Central memory CD4-positive, alpha-beta T cell (primary cell): ENCODE measurements at places on chromosomes 16 and 17.

GRCh38 chr16:84853534-84853933 is 33.7 kb downstream of the CRISPLD2 start:
- DNase-seq: no peak

- no peak for DNase-seq
Observed at GRCh38 chr17:61335105-61335844, 64.4 kb upstream of the TBX2 start.

DNA sequence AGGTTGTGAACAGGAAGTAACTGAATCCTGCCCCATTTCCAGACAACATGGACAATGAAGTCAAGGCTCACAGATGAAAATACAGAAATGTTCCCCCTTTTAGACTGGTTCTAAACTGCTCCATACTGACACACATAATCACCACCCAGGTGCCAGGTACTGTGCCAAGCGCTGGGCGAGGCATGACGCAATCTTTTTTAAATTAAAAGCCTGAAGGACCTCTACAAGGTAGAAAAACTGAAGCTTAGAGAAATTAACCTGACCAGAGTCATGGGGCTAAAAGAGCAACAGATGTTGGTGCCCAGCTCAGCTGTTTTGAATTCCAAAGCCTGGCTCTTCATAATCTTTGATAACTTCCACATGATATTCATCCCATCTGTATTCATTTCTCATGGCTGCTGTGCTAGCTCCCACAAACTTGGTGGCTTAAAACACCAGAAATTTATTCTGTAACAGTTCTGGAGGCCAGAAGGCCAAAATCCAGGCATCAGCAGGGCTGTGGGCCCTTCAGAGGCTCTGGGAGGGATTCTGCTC is 4.9 kb upstream of the RAB11FIP4 start:
- DNase-seq: no peak

DNA sequence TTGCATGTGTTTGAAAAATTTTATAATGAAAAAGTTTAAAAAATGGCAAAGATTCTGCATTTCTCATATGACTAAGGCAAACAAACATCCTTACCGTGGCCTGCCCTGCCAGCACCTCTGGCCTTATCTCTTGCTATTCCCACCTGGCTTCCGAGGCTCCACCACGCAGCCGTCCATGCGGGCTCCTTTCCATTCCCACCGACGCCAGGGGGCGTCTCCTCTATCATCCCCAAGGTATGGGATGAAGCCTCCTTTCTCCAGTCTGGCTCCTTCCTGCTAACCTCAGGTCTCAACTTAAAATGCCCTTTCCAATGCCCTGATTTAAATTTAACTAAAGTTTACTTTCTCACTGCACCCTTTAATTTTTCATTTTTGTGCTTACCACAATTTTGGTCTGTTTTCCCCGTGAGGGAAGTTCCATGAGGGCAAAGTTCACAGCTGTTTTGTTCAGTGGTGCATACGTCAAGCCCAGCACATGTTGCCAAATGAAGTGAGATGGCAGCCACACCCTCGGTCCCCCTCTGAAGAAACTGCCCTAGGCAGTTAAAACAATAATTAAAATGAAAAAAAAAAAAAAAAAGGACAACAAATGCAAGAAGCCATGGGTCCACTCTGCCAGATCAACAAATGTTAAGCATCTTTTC is 13.3 kb upstream of the SDK2 start:
- DNase-seq: no peak

GRCh38 chr16:80938004-80938878 is 68.4 kb downstream of the CMC2 start:
- DNase-seq: no peak

GRCh38 chr16:82067042-82067803 is 32.2 kb downstream of the HSD17B2 start:
- no peak for DNase-seq

GRCh38 chr17:14296166-14296910 is 4.5 kb upstream of the HS3ST3B1 start:
- no peak for DNase-seq

- DNase-seq: no peak
Observed at GRCh38 chr16:50302472-50303005, 36.2 kb downstream of the ADCY7 start.

DNA sequence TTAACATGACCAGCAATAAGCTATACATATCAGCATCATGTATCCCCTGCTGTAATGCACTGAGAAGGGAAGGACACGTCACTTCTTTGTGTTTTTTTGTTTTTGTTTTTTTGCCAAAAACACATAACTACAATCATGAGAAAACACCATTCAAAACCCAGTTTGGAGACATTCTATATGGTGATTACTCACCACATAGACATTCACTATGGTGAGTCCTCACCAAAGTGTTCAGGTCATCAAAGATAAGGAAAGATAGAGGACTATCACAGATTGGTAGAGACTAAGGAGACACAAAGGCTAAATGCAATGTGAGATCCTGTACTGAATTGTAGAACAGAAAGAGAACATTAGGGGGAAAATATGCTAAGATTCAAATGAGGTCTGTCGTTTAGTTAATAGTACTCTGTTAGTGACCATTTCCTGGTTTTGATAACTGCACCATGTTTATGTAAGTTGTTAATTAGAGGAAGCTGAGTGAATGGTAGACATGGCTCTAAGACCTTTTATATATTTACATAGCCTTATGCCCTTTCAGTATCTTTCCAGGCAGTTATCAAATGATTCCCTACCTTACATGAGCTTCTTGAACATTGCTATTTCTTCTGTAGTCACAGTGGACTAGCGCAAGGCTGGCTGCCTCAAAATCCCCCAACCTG is 46.6 kb downstream of the PIK3R5 start:
- no peak for DNase-seq

DNA sequence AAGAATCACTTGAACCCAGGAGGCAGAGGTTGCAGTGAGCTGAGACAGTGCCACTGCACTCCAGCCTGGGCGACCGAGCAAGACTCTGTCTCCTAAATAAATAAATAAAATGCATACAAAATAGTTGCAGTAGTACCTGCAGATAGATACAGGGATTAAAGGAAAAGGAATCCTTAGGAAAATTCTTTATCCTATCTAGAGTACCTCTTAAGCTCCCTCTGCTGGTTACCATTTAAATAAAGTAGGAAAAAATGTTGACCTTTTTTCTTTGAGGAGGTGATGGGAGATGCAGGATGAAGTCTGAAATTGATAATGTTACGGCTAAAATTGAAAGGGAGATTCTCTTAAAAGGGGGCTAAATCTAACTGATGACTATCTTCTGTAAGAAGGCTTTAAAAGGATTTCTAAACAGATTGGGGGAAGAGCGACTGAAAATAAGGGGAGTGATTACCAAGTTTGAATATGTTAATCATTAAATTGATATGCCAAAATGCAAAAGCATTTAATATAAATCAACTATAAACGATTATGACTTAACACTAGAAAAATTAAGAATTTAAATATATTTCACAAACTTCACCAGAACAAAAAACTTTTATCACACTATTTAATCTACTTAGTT is 29.4 kb downstream of the C16orf87 start:
- DNase-seq: no peak

DNA sequence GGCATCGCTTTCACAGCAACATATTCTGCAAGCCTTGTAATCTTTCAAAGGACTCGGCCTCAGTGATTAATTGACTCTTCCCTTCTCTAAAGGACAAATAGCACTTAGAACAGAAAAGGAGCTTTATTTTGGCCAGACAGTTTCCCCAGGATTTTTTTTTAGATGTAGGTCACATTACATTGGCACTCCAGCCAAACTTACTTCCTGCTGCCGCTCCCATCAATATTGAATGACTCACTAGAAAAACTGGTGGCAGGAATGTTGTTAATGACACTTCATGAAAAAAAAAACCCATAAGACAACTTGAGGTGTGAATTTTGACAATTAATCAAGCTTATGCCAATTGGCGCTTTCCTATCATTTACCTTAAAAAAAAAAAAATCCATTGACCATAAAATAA is 432.6 kb downstream of the TOX3 start:
- no peak for DNase-seq

DNA sequence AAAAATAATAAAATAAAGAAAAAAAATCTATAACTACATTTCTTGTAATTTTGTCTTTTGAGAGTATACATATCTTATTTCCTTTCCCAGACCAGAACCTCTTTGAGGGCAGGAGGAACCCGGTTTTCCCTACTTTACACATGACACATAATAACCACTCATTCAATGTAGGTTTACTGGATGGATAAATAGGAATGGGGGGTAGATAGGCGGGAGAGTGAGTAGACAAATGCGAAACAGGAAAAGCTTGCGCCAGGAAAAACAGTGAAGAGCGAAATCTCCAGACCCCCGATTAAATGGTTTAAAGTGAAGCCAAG is 515 bp upstream of the GOSR2 start:
- no peak for DNase-seq

GRCh38 chr17:55320594-55321426 is 56.0 kb downstream of the HLF start:
- no peak for DNase-seq

DNA sequence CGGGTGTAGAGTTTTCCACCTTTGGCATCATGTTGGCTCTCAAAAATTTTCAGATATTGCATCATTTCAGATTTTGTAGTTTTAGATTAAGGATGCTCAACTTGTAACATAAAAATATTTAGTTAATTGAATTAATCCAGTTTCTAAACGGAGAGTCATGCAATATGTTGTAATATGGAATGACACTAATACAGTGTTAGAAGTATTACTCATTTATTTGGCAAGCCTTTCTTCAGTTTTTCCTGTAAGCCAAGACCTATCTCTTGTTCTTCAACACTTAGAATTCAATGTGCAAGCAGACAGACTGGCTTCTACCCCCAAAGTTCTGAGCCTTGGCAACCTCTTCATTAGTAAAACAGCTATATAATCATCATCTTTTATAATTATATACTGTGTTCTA is 985.0 kb upstream of the GOT2 start:
- DNase-seq: no peak

- DNase-seq: no peak
Observed at GRCh38 chr17:77877036-77877435, 81.5 kb upstream of the TNRC6C start.

GRCh38 chr16:4212211-4212933 is 29.5 kb downstream of the SRL start:
- DNase-seq: no peak

DNA sequence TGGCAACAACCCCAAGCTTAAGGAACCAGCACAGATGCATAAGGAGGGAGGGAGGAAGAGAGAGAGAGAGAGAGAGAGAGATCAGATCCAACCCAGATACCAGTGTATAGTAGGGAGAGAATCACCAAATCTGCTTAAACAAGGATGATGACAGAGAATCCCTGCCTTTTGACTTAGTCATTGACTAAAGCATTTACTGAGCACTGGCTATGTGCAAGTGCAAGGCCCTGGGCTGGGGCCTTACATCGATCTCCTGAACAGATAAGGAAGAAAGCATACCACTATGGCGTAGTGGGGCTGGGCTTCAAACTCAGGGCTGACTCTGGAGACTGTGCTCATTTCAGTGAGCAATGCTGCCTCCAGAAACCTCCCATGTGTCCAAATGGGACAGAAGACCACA is 15.8 kb downstream of the TSNAXIP1 start:
- no peak for DNase-seq

DNA sequence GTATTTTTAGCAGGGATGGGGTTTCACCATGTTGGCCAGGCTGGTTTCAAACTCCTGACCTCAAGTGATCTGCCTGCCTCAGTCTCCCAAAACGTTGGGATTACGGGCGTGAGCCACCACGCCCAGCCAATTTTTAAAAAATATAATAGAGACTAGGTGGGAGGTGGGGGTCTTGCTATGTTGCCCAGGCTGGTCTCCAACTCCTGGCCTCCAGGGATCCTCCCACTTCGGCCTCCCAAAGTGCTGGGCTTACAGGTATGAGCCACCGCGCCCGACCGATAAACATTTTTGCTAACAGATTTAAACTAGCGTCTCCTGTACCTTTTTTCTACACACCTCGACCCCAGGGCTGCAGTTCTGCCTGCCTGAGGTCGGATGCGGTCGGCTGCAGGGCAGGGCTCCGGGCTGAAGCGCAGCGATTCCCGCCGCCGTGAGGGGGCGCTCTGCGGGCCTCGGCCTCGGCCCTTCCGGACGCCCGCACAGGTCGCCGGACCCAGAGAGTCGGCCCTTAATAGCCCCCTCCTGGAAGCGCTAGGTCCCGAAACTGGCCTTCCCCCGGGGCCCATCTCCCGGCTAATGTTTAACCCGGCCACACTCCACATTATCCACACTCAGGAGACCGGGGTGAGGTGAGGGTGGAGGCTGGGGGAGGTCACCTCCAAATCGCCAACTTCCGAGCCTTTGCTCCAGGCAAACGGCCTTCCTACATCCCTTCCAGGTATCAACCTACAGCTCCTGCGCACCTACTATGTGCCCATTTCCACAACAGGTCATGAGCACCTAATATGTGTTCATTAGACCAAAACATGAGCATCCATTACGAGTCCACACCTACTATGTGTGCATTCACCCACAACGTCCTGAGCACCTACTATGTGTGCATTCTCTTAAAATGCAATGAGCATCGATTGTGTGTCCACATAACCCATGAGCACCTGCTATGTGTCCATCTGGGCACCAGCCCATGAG is 2.0 kb upstream of the GLIS2 start:
- DNase-seq: no peak

DNA sequence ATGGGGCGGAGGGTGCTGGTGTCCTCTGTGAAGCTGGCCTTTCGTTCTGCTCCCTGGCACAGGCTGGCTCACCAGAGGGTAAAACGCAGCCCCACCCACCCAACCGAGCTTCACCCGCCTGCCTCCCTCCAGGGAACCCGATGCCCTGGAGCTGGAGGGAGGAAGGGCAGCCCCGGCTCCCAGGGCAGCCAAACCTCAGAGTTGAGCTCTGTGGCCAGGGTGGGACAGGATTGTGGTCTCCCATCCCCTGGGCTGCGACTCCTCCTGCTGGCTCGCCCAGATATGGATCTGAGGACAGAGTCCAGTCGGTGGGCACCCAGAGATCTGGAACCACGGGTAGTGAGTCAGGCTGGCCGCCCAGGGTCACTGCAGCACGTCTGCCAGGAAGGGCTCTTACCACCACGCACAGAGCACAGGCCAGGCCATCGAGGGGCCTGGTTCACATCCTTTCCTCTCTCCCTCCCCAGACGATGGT is 42.6 kb upstream of the CHMP6 start:
- DNase-seq: no peak

DNA sequence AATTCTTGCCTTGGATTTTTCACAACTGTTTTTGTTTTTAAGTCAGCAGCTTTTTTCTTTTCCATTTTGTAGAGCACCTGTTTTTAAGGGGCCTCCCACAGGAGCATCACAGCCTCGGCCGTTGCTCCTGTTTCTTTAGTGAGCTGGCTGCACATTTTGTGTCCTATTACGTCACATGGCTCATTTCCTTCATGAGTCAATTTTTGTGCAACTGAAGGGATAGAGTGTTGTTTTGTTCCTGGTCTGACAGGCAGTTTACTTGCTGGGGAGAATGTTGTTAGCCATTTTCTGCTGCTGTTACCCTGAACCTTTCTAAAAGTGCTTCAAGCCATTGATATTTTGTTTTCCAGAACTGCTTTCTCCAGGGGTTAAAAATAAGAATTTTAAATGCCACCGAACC is 45.0 kb upstream of the CRISPLD2 start:
- no peak for DNase-seq
